ENCODE measurements at places on chromosomes 6 and 20.

- DNase-seq = no peak
These were observed 35.3 kb downstream of the TMEM181 start for GRCh38 chr6:158595223-158595622.

GRCh38 chr6:130967502-130968445 is 95.3 kb downstream of the EPB41L2 start:
- DNase-seq = no peak

DNA sequence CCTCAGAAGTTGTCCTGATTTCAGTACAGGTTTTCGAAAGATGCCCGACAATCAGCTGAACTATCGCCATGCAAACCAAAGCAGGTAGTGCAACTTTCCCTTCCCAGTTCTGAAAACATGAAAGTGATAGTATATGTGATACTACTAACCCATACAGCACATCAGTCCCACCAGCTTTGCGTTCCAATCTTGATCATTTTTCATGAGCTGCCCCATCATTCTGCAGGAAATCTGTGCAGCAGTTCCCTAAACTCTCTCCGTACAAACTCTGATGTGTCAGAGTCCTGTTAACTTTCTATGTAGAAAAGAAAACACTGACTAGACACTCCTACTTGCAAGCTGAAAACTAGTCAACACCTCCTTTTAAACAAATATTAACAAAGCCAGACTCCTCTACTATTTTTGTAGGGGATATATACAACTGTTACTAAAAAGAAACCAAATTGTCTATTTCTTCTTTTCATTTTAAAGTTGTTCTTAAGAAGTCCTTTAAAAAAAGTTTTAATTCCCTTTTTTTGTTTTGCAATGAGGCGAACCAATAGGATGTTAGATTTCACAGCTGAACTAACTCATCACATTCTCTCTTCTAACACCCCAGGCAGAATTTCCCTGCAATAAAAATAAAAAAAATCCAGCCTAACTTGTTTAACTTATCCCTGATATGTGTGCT is 99.6 kb upstream of the DST start:
- no peak for DNase-seq

DNA sequence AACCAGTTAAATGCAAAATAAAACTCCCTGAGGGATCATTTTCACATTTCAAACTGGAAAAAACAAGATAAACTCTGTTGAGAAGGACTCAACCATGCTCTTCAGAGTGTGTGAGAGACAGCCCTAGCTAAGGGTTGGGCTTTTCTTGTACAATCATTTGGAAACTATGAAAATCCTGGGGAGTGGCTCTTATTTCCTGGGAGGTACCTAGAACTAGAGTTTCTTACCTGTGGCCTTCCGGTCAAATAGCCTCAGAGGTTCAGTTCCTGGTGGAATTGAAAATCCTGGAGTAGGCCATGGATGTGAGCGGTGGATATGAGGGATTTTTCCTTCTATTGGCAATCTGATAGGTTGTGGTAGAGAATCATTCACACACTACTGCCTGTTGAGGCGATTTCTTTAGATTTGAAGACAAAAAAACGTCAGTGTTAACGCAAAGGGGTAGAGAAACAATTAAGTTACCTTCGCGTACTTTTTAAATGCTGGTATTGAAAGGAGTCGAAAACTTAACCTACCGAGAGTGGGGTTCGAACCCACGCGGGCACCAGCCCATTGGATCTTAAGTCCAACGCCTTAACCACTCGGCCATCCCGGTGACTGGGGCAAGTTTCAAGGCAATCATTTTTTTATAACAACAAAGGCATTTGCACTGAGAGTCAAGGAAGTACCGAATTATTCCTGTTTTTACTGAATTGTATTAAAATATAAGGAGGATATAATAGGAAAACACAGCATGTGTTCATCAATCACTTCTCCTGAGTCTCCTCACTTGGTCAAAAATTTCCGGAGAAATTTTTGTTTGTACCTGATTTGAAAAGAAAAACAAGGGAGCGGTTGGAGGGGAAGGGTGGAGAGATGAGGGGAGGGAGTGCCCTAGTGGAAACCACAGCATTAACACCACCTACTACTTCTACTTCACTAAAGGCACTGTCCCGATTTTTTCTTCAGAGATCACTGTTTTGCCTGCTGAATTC is 191.3 kb downstream of the OR2B2 start:
- DNase-seq = no peak

DNA sequence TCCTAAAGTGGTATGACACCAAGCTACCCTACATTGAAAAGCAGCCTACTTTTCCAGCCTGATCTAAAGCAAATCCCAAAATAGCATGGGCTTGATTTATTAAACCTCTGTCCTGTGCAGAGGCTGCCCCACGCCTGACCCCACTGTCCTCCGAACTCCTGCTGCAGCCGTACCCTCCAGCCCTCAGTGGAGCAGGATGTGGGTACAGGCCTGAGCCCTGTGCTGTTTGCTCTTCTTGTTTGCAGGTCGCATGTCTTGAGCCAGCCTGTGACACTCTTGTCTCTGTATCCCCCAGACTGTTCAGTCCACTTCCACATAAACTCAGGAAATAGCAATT is 61.2 kb downstream of the RPP40 start:
- DNase-seq = no peak

DNA sequence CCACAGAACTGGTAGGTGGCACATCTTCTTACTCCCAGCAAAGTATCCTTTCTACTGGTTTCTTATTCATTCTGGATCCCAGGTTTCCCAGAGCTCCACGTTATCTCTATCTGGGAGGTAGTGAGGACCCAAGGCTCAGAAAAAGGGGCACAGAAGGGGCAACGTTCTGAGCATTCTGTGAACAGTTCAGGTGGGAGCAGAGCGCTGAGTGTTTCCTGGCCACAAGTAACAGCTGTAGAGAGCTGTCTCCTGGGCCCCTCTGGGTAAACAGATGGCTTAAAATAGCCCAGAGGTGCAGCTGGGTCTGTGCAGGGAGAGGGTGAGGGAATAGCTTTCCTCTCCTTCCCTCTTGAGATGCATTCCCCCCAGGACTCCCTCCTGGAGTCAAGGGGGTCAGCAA is 2.1 kb downstream of the APOBEC2 start:
- DNase-seq = no peak

DNA sequence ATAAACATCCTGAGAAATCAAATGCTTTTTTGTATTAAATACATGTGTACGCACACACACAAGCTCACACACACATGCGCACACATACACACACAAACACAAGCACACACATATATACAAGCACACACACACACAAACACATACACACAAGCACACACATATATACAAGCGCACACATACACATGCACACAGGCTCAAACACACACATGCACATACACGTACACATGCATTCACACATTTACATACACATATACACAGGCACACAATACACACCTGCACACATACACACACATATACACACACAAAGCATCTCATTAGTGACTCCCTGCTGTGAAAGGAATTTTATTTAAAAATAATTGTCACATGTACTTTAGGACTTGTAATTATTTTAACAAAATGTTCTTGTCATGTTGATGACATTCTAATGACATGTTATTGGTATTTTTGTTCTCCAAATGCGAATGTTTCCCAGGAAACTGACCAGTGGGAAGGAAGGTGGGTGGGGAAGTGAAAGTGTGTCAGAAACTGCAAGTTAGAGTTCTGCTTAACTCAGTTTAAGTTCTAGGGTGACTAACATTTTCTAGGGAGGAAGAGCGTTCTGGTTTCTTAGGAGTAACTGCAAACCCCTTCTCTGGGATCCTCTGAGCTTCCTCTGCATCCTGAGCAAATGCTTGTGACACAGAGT is 113.9 kb upstream of the ZNF217 start:
- DNase-seq = no peak

- no peak for DNase-seq
These were observed 24.4 kb downstream of the SYNDIG1 start for GRCh38 chr20:24493661-24494459.

- DNase-seq = no peak
These were observed 96.5 kb upstream of the CITED2 start for GRCh38 chr6:139470997-139471396.

GRCh38 chr20:49630396-49630951 is 62.5 kb upstream of the PTGIS start:
- no peak for DNase-seq

GRCh38 chr20:39112178-39112743 is 150.1 kb downstream of the DHX35 start:
- no peak for DNase-seq
